ENCODE measurements at places on chromosomes 6 and 20.

DNA sequence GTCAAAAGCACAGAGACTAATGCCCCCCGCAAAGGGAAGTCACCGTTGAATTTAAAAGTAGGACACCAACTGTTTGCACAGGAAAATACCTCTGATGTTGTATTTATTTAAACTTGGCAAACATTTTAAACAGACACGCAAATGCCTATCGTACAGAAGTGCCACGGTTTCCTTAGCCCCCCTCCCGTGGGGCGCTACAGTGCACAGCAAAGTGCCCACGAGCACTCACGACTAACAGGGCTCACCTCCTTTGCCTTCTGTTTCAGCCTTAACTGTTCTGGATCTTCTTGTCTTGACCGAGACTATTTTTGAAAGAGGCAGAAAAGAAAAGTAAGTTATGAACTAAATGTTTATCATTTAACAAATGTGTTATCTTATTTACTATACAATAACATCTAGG lies 67.8 kb downstream of the TAF4 start:
- DNase-seq, result no peak

GRCh38 chr20:16672299-16672698 lies 57.5 kb upstream of the SNRPB2 start:
- DNase-seq, result no peak

DNA sequence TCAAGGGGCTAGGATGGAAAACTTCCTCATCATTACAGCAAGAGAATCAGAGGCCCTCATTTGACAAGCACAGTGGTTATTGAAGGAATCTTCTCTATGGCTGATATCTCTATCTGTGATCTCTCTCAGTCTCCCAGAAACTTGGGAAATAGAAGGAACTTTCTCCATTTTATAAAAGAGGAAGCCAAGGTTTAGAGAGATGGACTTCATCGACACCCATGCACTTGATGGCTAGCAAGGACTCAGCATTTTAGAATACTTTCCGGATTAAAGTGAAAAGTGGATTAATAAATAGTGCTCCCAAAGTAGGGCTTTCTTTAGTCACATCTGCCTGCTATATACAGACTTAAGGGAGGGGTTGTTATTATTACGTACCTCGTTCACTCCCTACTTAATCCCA lies 34.2 kb upstream of the TGM3 start:
- no peak for DNase-seq

- DNase-seq, result no peak
These were observed 58.4 kb upstream of the ARMH2 start for GRCh38 chr6:24856901-24857670.

- DNase-seq, result no peak
These were observed 60.8 kb upstream of the CARMIL1 start for GRCh38 chr6:25218346-25218745.

DNA sequence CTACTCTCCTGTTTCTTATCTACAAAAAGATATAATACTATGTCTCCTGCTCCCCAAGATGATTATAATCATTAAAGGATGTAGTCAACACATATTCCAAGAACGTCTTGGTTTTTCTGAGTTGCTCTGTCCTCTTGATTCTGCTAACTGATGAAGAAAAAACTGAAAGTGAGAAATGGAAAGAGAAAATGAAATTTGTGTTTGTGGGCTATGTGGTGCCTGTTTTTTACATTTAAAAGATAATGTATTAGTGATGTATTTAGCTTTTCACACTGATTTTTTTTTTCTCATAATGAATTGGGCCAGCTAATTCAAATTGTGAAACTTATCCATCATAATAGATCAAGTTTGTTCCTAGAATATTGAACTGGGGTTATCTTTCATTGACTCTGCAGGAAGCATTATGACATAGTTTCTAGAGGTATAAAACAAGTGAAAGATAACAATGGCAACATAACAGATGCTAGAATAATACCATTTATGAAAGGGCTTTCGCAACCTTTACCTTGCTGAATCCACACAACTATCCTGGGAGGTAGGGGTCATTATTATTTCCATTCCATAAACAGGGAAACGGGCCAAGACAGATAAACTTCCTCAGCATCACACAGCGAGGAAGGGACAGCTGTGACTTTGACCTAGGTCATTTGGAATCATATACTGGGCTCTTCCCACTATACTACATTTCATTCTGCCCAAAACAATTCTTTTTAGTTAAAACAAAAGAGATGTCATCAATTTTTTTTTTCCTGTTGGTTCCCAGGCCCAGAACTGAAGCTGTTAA lies 336.7 kb downstream of the GJA1 start:
- DNase-seq, result no peak

GRCh38 chr6:2355150-2355549 lies 109.7 kb upstream of the GMDS start:
- DNase-seq, result no peak

DNA sequence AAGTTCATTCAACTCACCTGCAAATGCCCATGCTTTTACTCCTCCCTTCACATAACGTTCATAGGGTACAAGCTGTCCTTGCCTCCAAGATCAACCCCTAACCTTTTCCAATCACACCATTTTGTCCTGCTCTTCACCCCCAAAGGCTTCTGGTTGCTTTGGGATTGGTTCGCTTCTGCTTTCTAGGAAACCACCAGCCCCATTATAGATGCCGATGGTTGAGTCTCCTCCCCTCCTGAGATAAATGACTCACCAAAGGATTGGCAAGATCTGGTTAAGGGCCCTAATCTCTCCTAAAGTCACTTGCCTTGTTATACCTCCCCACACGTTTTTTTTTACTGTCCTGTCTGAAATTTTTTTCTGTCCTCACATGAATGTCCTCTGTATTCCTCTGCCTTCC lies 311.4 kb downstream of the HACE1 start:
- no peak for DNase-seq

DNA sequence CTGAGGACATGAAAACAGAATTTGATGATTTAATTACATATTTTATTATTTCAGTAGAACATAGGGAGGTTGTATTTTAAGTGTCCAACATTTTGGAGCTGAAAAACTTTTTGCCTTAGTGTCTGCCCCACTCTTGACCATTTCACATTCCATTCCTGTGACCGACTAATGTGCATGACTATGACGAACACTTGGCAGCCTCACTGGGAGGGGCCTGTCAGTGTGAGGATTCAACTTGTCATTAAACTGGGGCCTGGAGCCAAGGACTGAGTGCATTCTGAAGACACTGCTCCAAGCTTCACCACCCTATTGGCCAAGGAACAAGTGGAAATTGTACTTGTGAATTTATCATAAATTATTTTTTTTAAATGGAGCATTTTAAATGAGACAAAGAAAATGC lies 661.3 kb downstream of the BCKDHB start:
- DNase-seq, result no peak

DNA sequence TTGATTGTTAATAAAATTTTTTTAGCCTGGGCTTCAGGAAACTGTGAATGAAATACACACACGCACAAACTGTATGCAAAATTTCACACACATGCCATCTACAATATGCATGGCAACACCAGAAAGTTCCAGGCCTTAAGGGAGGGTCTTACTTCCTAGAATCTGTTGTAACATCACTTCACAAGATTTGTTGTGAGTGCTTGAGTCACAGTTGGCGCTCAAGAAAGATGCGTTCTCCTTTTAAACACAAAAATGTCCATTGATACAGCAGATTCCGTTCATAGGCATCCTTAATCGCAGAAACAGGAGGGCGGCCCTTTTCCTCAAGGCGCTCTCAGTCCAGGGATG lies 485 bp upstream of the RTF2 start:
- no peak for DNase-seq

DNA sequence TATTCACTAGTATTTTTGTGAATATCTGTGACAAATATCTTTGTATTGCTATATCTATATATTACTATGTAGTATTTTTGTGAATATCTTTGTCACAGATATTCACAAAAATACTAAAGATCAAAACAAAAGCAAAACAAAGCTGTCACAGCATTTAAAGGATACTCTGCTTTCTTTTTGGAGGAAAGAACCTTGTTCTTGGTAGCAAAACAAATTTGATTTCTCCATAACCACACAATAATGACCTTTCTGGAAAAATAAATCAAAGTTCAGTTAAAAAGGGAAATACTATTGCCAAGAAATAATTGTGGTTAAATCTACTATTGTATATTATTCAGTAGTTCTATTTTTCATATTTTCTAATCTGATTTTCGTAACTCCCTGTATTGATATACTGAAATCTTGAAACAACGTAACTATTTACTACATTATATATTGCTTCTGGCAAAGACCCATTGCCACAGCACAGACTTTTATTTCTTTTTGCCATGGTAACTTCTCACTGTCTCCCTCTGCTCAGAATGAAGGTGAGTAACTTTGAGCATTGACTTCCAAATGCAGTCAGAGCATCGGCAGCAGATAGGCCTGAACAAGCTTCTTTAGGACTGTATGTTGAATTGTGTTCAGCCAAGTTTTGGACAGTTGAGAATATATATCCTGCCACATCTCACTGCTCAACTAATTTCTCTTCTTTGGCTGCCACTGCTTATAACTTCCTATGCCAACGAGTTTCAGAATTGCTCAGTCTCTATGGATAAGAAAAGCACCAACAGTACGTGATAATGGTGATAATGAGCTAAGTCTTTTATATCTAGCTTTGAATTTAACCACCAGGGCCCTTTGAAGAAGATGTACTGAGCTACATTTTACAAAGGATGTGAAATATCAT lies 1097.2 kb upstream of the GJE1 start:
- no peak for DNase-seq

- DNase-seq, result no peak
These were observed 39.8 kb upstream of the RAB23 start for GRCh38 chr6:57261926-57262325.

DNA sequence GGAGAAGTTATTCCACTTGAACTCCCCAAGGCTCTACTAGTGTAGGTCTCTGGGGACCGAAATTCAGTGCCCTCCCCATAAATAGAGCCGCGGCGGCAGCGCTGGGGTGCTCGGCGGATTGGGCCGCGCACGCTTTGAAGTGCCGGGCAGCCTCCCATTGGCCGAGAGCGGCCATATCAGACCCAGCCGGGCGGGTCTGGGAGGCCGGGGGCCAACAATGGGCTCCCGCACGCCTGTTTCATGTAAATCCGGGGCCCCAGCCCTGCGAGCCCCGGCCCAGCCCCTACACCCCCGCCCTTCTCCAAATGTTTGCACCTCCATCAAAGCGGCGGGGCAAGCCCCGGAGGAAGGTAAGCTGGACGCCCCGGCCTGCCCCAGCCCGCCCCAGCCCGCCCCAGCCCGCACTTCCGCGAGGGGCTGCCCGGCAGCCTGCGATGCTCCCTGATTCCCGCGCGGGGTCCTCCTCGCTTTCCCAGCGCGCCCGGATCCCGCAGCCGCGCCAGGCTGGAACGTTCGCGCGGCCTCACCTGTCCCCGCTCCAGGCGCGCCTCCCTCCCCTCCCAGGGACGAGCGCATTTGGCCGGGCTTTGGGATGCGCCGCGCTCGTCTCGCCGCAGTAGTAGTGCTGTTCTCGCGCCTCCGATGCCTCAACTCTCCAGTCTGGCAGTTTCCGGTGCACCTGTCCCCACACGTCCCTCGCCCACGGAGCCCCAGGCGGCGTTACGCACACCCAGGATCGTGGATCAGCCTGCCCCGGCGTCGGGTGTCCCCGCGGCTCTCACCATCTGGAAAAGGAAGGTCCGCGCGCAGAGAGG lies at the start of gene TBXT:
TBXT (minus strand) TSS at position 51 of the 815 bp plus-strand sequence. CDS start 260 bp downstream, outside the sequence.
- no peak for DNase-seq

DNA sequence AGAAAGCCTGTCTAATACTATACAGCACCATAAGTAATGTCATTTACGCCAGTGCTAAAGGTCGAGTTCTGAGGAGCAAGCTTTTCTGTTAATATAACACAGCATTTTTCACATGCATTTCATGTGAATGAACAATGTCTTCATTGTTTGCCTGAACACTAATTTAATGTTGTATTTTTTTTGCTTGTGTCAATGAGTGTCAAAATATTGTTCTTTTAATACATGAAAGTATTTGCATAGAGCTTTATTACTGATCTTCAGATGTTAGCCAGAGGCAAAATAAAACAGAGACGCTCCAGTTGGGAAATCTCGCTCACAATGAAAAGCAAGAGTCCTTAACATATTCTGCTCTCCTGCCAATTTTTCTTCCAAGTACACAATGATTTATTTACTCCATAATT lies 151.8 kb downstream of the FOXC1 start:
- DNase-seq, result no peak

DNA sequence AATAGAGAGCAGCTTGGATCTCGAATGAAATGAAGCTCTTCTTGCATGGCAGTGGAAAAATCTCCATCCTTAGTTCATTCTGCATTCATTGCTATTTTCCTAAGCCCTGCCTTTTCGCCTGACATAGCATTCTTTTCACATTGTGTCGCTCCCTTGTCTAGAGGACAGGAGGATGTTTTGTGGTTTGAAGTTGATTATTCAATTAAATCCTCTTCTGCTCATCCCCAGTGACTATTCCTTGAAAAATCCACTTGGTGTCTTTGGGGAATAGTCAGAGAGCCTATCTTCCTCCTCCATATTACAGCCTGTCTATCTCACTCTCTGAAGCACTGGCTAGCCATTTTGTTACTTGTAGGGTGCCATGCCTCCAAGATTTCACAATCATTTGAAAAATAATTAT lies 161.2 kb downstream of the KLHL32 start:
- DNase-seq, result no peak

DNA sequence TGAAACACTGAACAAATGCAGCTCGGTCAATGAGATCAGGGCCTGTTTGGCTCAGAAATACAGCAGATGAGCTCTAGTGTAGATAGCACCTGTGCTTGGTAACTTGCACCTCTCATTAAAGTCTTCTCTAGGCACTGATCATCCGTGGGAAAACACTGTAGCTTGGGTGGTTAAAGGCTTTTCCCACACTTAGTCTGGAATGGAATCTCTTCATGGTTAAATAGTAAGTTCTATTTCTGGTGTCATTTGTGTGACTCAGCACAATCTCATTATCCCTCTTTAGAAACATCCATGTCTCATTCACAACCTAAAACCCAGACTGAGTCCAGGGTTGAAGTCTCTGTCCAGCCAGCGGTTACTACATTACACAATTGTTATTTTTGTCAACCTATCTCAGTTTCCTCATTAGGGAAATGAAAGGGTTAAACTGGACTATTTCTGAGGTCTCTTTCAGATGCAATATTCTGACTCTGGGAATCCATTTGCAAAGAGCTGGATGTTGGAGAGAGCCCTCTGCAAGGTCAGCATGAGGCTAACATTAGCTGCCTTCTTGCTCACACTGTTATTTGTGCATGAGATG lies 125.0 kb downstream of the ZDHHC14 start:
- no peak for DNase-seq

- no peak for DNase-seq
These were observed 20.6 kb downstream of the ZFP64 start for GRCh38 chr20:52171025-52171424.

GRCh38 chr20:34970846-34971560 lies 15.3 kb downstream of the MYH7B start:
- DNase-seq, result no peak

GRCh38 chr6:158684311-158684710 lies 34.5 kb downstream of the SYTL3 start:
- no peak for DNase-seq

DNA sequence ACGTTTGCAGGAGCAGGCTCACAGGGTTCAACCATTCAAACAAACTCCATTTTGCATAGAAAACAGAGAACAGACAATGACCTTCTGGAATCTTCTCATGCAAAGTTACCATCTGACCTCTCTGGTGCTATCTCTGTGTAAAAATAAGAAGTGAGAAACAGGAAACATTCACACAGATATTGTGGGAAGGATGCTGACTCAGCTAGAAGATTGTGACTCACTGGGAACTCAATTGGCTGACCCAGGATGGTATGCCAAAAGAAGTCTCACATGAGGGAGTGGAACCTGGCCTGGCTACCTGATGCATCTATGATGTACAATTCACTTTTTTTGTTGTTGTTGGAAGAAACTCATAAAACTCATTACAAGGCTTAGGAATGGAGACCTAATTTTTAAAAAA lies 61.1 kb upstream of the TBX18 start:
- DNase-seq, result no peak

Data from NCI-H1694 (cell line).